ENCODE measurements at places on chromosomes 1 and 21. TPM values are rescaled to one million over a fixed set of nuclear protein-coding genes. Genes with fewer than 3 reads are reported as not detected.

DNA sequence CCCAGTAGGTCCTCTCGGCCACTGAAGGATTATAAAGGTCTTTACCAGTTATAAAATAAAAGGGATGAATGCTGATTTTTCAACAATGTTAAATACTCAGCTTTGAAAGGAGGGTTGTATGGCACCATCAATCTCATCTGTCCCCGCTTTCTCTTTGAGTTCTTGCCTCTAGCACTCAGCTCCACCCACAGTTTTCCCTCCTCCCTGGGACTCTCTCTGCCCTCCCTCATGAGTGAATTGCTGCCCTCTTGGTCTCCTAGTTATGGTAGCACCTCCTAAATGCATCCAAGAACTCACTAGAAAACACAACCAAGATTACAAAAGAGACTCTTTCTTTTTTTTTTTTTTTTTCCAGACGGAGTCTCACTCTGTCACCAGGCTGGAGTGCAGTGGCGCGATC is 91.0 kb downstream of the TEX35 start:
- peaks cover 9% of the 10 kb centered on the region for H3K4me1 ChIP-seq
- H3K4me3 ChIP-seq = no peak overlapping the region
- no peak for DNase-seq
- no peaks in the 10 kb centered on the region for H3K27me3 ChIP-seq
- no peaks in the 10 kb centered on the region for H3K36me3 ChIP-seq
- H3K27ac ChIP-seq = no peak overlapping the region

Gene OPTC
- not detected for polyA plus RNA-seq

Gene PTPRF
- polyA plus RNA-seq = 2.6 TPM

Gene LORICRIN
- not detected for polyA plus RNA-seq

Gene NTRK1
- polyA plus RNA-seq = 1.5 TPM

- no peak overlapping the region for H3K27ac ChIP-seq
- H3K27me3 ChIP-seq = no peaks in the 10 kb centered on the region
- no peaks in the 10 kb centered on the region for H3K36me3 ChIP-seq
- no peak overlapping the region for H3K4me3 ChIP-seq
- no peak for DNase-seq
Observed at GRCh38 chr1:234691567-234691966, 81.6 kb upstream of the IRF2BP2 start.

Gene TNFRSF8
- polyA plus RNA-seq = 2.4 TPM

DNA sequence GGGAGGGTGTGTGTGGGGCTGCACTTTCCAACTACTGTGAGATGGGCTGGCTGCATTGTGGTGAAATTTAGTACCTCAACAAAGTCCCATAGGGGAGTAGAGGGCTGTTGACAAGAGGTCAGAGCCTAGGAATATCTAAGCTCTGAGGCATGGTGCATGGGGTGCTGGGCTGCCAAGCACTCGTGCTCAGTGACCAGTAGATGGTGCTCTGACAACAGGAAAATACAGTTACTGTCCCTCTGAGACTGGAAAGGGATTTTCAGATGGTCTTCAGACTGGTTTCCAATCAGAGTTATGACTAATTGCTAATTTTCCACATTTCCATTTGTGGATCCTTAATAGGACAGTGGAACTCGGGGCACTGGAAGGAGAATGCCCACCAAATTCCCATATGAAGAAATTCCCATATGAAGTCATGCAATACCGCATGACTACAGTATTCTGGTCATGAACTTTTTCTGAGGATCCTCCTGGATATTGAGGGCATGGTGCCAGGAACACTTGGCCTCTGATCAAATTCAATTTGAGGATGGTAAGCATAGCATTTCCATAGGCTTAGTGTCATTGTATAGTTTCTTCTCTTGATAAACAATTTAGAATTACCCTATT is 4.1 kb upstream of the CACNA1E start:
- H3K36me3 ChIP-seq = no peaks in the 10 kb centered on the region
- peaks cover 6% of the 10 kb centered on the region for H3K4me1 ChIP-seq
- no peak overlapping the region for H3K4me3 ChIP-seq

Gene PLPPR5
- not detected for polyA plus RNA-seq

GRCh38 chr1:24125456-24125855 is 13.5 kb upstream of the MYOM3 start:
- no peaks in the 10 kb centered on the region for H3K27me3 ChIP-seq
- no peak for DNase-seq
- no peak overlapping the region for H3K4me3 ChIP-seq
- peak overlapping the region; percentile 76 for H3K27ac ChIP-seq
- H3K4me1 ChIP-seq = peaks cover 11% of the 10 kb centered on the region
- H3K36me3 ChIP-seq = no peaks in the 10 kb centered on the region

DNA sequence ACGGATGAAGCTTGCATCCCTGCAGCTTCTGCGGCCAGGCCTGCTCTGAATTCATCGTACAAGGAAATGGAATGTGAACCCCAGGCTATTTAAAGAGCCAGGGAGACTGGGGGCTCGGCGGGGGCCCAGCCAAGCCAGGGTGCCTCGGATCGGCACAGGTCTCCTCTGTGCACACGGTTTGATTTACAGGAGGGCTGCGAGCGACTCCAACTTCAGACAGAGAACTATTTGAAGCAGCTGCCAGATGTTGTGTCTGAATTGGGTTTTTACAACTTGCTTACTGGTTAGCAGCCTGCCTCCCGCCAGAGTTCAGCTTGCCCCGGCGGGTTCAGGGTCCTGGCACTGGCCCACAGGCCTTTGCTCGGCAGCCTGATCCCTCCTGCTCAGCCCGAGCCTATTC is 83.2 kb downstream of the SPSB1 start:
- DNase-seq = peak; percentile 60
- H3K4me3 ChIP-seq = no peak overlapping the region
- H3K27me3 ChIP-seq = no peaks in the 10 kb centered on the region

GRCh38 chr21:33374450-33375096 is 28.6 kb upstream of the IFNGR2 start:
- DNase-seq = peak; percentile 66
- no peak overlapping the region for H3K4me3 ChIP-seq
- no peaks in the 10 kb centered on the region for H3K36me3 ChIP-seq
- no peak overlapping the region for H3K27ac ChIP-seq

Gene KCNK2
- 0.06 TPM for polyA plus RNA-seq

- DNase-seq = no peak
- no peaks in the 10 kb centered on the region for H3K27me3 ChIP-seq
- H3K27ac ChIP-seq = no peak overlapping the region
- no peaks in the 10 kb centered on the region for H3K4me1 ChIP-seq
Observed at GRCh38 chr1:104132382-104132973, 382.8 kb downstream of the AMY1C start.

DNA sequence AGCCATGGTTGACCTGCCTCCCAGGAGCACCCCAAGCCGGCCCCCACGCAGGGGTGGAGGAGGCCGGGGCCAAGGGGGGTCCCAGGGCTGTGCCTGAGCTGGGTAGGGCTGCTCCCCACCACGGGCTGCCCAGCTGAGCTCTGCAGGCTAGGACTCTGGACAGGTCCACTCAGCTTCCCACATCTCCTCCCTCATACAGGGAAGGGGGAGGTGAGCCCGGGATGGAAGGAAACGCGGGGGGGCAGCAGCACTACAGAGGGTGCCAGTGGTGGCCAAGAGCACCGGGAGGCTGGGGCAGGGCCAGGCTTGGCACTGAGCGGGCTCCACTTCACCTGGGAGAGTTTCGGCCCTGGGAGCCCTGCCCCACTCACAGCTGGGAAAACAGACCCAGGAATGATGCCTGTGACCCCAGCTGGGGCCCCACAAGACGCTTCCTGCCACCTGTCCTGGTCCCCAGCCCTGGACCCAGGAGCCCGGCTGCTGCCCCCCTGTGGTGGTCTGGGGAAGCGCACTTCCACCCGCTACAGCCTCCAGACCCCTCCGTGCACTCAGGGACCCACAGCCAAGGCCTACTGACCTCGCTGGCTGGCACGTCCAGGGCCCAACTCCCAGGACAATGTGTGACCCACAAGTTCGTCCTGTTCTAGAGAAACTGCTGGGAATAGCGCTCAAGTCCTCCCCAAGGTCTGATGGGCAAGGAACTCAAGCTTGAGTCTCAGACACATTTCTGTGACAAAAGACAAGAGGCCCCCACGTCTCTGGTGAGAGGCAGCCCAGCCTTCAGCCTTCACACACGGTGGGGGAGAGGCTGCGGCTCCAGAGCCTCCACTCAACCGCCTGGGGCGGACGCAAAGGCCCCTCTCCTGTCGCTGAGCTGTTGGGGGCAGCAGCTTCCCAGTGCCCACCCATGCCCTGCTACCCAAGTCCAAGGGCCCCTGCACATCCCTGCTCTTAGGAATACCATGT is 3.0 kb downstream of the AURKAIP1 start:
- no peak overlapping the region for H3K27ac ChIP-seq
- H3K4me1 ChIP-seq = peaks cover 31% of the 10 kb centered on the region

Gene CYP4B1
- 33.2 TPM for polyA plus RNA-seq

Gene AMY2A
- not detected for polyA plus RNA-seq

DNA sequence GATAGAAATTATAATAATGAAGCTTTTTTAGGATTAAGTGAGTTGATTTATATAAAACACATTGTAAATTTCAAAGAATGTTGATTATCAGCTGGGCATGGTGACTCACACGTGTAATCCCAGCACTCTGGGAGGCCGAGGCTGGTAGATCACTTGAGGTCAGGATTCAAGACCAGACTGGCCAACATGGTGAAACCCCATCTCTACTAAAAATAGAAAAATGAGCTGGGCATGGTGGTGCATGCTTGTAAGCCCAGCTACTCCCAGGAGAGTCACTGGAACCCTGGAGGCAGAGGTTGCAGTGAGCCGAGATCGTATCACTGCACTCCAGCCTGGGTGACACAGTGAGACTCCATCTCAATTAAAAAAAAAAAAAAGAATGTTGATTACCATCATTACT is 18.4 kb downstream of the ADAMTS1 start:
- no peaks in the 10 kb centered on the region for H3K4me1 ChIP-seq
- no peaks in the 10 kb centered on the region for H3K27me3 ChIP-seq
- no peak for DNase-seq
- no peaks in the 10 kb centered on the region for H3K36me3 ChIP-seq
- H3K27ac ChIP-seq = no peak overlapping the region
- H3K4me3 ChIP-seq = no peak overlapping the region

DNA sequence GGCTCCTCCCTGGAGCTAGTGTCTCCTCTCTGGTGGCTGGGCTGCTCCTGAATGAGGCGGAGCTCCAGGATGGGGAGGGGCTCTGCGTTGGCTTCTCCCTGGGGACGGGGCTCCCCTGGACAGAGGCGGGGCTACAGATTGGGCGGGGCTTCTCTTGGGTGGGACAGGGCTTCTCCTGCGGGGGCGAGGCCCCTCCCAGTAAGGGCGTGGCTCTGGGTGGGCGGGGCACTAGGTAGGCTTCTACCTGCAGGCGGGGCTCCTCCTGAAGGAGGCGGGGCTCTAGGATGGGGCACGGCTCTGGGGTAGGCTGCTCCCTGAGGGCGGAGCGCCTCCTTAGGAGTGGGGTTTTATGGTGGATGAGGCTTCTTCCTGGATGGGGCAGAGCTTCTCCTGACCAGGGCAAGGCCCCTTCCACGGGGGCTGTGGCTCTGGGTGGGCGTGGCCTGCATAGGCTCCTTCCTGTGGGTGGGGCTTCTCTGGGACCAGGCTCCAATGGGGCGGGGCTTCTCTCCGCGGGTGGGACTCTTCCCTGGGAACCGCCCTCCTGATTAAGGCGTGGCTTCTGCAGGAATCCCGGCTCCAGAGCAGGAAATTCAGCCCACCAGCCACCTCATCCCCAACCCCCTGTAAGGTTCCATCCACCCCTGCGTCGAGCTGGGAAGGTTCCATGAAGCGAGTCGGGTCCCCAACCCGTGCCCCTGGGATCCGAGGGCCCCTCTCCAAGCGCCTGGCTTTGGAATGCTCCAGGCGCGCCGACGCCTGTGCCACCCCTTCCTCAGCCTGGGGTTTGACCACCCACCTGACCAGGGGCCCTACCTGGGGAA is 22.7 kb upstream of the ARF1 start:
- H3K27ac ChIP-seq = no peak overlapping the region
- no peaks in the 10 kb centered on the region for H3K36me3 ChIP-seq
- H3K27me3 ChIP-seq = peaks cover 78% of the 10 kb centered on the region
- H3K4me3 ChIP-seq = no peak overlapping the region
- DNase-seq = no peak
- H3K4me1 ChIP-seq = peaks cover 12% of the 10 kb centered on the region

Gene NIBAN1
- 46.6 TPM for polyA plus RNA-seq

Gene CHI3L2
- polyA plus RNA-seq = 9.4 TPM

Gene SLAMF7
- 0.13 TPM for polyA plus RNA-seq

DNA sequence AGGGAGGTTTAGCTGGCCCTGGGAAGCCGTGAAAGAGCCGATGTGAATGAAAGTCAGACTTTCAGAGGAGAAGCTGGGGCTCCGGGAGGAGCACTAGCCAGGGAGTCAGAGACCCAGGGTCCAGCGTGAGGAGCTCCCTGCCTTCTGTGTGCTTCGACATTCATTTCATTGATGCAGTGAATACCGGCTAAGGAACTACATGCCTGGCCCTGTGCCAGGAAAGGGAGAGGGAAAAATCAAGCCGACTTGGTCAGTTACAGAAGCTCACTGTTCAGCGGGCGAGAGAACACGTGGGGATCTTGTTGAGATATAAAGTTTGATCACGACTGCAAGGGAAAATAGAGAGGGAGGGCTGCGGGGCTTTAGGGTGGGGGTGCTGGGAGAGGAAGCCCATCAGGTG is 76.7 kb upstream of the RUNX3 start:
- DNase-seq = no peak
- no peaks in the 10 kb centered on the region for H3K36me3 ChIP-seq

GRCh38 chr1:110498270-110498669 is 20.7 kb downstream of the KCNA10 start:
- no peaks in the 10 kb centered on the region for H3K36me3 ChIP-seq
- DNase-seq = no peak
- H3K27ac ChIP-seq = no peak overlapping the region
- no peaks in the 10 kb centered on the region for H3K27me3 ChIP-seq
- H3K4me3 ChIP-seq = no peak overlapping the region

- no peaks in the 10 kb centered on the region for H3K36me3 ChIP-seq
- no peak overlapping the region for H3K4me3 ChIP-seq
- DNase-seq = no peak
- no peak overlapping the region for H3K27ac ChIP-seq
Observed at GRCh38 chr1:107277022-107277421, 136.2 kb downstream of the NTNG1 start.

DNA sequence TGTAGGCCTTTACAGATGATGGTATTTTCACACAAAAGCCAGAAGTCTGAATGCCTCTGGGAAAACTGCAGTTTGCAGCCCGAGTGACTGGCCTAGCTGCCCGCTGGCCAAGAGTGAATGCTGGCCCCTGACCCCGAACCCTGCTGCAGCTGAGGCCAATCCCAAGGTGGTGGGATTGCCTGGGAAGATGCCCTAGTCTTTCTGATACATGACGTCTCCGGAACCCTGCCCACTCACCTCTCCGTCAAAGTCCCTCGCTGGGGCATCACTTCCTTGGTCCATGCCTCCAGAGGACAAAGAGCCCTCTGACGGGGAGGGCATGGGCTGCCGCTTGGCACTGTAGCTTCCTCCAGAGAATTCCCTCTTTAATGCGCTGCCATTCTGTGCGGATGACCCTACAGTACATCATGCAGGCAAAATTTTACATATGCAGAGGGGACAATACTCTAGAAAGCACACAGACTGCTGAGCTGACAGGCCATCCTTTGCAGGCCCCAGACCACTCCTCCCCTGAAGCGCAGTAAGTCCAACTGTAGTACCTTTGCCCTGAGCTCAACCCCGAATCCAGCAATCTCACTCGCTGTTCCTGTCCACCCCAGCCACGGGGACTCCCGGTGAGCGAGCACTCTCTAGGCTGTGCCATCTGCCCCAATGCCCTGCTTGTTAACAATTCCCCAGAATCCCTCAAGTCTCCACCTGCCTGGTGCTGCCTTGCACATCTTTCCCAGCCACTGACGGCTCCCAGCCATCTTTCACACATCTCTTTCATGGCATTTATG is 54.7 kb downstream of the COQ8A start:
- no peak overlapping the region for H3K4me3 ChIP-seq
- no peaks in the 10 kb centered on the region for H3K36me3 ChIP-seq
- no peaks in the 10 kb centered on the region for H3K27me3 ChIP-seq
- DNase-seq = no peak
